ENCODE measurements at places on chromosomes 6 and 20.

DNA sequence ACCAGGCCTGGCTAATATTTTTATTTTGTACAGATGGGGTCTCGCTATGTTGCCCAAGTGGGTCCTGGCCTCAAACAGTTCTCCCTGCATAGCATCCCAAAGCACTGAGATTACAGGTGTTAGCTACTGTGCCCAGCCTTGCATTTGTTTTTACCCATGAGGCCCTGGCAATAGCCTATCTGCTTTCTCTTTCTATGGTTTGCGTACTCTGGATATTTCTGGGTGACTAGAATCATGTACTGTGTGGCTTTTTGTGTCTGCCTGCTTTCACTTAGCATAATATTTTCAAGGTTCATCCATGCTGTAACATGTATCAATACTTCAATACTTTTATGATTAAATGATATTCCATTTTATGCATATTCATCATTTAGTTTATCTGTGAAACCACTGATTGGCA, 451.7 kb downstream of the GRIK2 start:
- DNase-seq, result no peak

DNA sequence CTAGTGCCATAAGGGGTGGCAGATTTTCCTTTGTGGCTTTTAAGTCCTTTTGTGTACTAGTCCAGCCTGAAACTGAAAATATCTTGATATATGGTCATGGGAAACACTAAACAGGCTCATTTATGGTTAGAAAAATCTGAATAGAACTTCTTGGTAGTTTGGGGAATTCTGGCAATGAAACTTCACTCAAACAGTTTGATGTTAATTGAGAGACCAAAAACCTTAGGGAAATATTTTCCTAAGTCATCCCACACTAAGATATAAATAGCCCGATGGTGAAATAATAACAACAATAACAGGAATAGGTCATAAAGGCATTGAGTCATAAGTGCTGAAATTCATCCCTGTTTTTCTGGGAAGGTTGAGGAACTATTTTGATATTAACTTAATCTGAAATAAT, 146.2 kb upstream of the SMLR1 start:
- DNase-seq, result no peak

DNA sequence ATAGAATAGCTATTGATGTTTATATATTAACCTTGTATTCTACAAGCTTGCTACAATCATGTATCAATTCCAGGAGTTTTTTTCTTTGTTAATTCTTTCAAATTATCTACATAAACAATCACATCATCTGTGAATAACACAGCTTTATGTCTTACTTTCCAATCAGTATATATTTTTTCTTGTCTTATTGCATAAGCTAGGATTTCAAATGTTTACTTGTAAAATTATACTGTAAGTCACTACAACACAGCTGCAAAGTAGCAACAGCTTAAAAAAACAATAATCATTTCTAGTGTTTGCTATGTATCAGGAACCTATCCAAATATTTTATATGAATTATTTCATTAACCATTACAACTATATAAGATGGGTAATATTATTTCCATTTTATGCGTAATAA, 270.4 kb downstream of the KIF16B start:
- no peak for DNase-seq

GRCh38 chr20:16863303-16863702, 115.1 kb downstream of the OTOR start:
- DNase-seq, result no peak

- DNase-seq, result no peak
These were observed 7.9 kb upstream of the SOD2 start for GRCh38 chr6:159700970-159701369.

DNA sequence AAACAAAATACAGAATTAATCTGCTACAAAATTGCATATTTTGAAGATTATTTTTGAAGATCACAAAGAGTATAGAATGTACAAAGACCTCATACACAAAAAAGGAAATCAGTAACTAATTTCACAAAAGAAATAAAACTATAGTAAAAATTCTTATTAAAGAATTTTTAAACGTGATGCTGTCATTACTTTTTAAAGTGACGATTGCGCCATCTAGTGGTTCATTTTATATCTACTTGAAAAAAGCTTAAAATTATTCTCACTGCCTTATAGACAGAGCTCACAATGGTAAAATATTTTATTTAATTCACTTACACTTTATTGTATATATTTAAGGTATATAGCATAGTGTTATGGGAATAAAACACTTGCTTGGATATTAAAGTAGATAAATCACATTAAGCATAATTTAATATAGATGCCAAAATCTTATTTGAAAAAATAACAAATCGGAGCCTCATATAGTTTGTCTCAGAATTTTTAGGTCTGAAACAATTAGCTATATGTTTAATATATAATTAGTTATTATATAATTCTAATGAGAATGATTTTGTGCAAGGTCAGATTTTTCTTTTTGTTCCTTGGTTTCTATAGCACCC, 128.8 kb downstream of the PHF3 start:
- DNase-seq, result no peak

DNA sequence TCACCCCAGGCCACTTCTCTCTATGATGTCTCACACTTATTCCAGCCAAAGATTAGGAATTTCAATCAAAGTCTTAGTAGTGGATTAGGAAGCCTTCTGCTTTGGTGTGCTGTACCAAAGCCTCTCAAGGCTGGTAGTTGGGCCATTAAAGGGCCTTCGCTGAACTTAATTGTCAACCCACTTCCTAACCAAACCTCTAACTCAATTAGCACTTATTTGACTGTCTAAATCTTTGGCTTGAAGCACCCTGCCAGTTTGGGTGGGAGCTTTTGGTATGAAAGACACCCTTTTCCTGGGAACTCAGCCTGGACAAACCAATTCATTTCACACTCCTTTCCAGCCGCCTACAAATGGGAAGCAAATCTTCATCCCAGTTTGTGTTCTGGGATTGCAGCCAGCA, 81.5 kb downstream of the BMP2 start:
- no peak for DNase-seq

DNA sequence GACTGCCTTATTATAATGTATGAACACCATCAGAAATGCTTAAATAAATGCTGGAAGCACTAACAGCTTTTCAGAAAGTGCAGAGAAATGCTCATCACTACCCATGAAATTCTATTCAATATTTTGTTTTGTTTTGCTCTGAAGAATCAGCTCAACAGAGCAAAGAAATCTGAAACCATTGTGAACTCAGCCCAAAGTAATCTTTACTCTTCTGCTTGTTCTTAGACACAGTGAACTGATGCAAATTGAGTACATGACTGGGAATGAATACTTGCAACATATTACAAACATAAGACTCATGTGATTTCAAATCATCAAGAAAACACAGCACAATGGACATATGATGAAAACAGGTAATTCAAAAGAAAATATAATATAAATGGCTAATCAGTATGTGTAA, 404.6 kb upstream of the OPRM1 start:
- DNase-seq, result no peak

- DNase-seq, result no peak
These were observed 69.4 kb downstream of the JPH2 start for GRCh38 chr20:44117296-44118184.

GRCh38 chr6:62978920-62979319, 232.3 kb upstream of the FKBP1C start:
- DNase-seq, result no peak

DNA sequence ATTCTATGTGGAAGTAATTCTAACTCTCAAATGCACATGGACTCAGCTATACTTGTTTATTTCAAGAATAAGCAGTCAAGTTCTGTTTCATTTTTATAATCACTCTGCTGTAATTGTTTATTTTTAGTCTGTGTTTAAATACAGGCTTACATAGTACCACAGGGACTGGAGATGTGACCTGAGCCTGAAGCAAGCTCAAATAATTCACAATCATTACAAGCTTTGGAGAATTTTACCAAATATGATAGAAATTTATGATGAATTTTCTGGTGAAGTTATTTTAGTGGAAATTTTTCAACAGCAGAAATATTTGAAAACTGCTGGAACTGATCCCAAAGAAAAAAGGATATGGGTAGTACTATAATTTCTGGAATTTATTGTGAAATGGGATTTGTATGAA, 41.6 kb upstream of the DSE start:
- DNase-seq, result no peak

GRCh38 chr6:167793421-167793820, 33.3 kb upstream of the AFDN start:
- DNase-seq, result no peak

DNA sequence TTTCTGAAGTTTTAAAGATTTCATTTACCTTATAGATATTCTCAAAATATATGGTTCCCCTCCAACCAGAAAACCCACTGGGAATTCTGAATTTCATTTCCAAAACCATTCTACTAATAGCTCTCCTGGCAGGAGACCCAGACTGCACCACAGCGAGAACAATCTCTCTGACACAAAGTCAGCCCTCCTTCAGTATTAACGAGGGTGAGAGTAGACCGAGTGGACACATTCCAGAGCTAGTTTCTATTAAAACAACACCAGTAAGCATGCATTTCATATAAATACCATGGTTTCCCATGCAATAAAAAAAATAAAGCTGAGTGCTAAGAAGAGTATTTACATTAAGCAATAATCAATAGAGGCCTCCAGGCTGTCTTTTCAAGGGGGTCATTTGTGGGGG, 899.6 kb upstream of the SLC35B3 start:
- no peak for DNase-seq

DNA sequence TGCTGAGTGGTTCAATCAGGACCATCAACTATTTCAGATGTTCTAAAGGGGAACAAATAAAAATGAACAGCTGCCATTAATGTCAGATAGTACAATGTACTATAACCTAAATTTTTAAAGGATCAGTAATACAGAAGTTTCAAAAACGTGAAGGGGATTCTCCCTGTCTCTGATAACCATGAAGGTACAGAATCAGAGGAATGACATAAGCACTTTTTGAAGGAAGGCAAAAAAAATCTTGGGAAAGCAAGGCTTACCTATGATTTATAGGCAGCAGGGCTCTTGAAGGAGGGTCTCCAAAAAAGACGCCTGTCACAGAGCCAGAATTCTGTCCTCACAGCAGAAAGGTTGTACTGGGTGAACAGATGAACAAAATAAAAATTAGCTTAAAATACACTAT, 20.1 kb downstream of the DEK start:
- no peak for DNase-seq
